ENCODE measurements at places on chromosomes 12 and 14. TPM values are rescaled to one million over a fixed set of nuclear protein-coding genes. Genes with fewer than 3 reads are reported as not detected.

DNA sequence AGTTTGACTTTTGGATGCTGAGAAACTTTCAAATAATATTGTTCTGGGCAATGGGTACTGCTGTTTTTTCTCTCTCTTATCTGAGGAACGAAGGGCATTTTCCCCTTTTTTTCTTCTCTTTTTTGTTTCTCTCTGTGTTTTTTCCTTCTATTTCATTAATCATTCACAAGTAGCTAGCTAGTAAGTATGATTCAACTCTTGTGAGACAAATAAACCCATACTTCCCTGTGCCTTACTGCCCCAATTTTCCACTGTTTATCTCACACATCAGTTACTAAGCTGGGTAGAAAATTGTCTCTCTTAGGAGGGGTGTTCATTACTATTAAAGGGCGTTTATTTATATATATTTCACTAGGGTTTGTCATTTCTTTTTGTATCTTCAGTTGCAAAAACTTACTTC lies 437.6 kb downstream of the RERGL start:
- no peak overlapping the region for H3K4me3 ChIP-seq
- DNase-seq = no peak
- no peaks in the 10 kb centered on the region for H3K4me1 ChIP-seq
- H3K36me3 ChIP-seq = no peaks in the 10 kb centered on the region
- no peaks in the 10 kb centered on the region for H3K27me3 ChIP-seq

- H3K4me1 ChIP-seq = peaks cover 63% of the 10 kb centered on the region
- H3K27ac ChIP-seq = peak overlapping the region; percentile 61
- no peak overlapping the region for H3K4me3 ChIP-seq
- H3K36me3 ChIP-seq = no peaks in the 10 kb centered on the region
- H3K27me3 ChIP-seq = no peaks in the 10 kb centered on the region
Measured at GRCh38 chr14:22515929-22516328, 73.1 kb downstream of the DAD1 start.

DNA sequence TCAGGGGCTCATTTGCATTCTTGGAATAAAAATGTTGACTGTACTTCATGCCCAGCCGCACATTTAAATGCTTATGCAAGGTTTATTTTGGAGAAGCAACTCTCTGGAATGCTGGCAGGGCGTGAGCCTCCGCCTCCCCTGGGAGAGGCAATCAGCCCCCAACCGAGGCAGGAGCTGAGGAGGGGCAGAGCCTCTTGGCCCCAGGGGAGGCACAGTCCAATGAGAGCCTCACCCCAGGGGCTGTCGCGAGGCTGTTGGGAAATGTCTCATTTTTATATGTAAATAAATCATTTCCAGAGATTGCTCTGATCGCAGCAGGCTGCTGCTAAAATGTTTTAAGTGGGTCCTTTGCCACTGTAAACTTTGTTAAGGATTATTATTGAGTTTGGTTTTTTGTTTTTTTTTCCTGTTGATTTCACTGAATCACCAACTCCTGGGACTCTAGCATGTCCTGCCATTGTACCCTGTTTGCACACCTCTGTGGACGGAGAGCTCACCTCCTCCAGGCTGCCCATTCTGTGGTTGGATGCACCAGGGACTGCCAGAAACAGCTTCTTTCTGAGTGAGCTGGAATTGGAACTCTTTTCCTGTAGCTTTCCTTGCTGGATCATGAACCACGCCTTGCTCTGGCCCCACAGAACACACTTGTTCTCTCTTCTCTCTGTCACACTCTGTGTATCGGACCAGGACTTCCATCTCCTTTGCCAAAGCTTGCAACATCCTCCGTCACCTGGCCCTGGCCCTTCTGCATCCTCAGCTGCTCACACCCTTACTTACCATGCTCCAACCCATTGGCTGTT lies 46.9 kb upstream of the FAM181A start:
- H3K4me1 ChIP-seq = no peaks in the 10 kb centered on the region
- H3K36me3 ChIP-seq = no peaks in the 10 kb centered on the region
- no peaks in the 10 kb centered on the region for H3K27me3 ChIP-seq
- H3K4me3 ChIP-seq = no peak overlapping the region

- no peaks in the 10 kb centered on the region for H3K4me1 ChIP-seq
- no peaks in the 10 kb centered on the region for H3K36me3 ChIP-seq
- no peak overlapping the region for H3K27ac ChIP-seq
- H3K27me3 ChIP-seq = no peaks in the 10 kb centered on the region
- no peak for DNase-seq
Measured at GRCh38 chr12:108099778-108100489, 29.2 kb upstream of the WSCD2 start.

DNA sequence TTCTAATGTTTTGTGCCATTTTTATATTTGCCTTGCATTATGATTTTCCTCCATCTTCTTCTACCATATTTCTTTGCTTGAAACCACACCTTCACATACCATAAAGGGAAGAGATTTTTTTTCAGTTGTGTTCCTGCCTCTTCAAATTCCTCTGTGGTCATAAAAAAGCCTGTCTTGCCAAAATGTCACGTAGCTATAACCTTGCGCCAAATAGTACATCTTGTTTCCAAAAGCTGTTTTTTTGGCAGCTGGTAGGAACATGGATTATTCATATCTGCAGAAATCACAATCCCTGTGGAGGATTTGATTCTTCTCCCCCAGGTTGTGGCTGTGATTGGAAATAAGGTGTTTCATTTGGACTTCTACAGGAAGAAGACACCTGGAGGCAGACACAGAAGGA lies 133.6 kb upstream of the SLC35F4 start:
- H3K36me3 ChIP-seq = no peaks in the 10 kb centered on the region
- DNase-seq = no peak
- H3K27me3 ChIP-seq = no peaks in the 10 kb centered on the region
- H3K4me1 ChIP-seq = no peaks in the 10 kb centered on the region
- H3K4me3 ChIP-seq = no peak overlapping the region
- no peak overlapping the region for H3K27ac ChIP-seq

- no peaks in the 10 kb centered on the region for H3K27me3 ChIP-seq
- H3K27ac ChIP-seq = no peak overlapping the region
- no peak overlapping the region for H3K4me3 ChIP-seq
- no peaks in the 10 kb centered on the region for H3K4me1 ChIP-seq
- no peaks in the 10 kb centered on the region for H3K36me3 ChIP-seq
- no peak for DNase-seq
Measured at GRCh38 chr14:25037032-25037431, 12.9 kb downstream of the STXBP6 start.

GRCh38 chr14:88188745-88189416 lies 134.2 kb downstream of the KCNK10 start:
- no peaks in the 10 kb centered on the region for H3K27me3 ChIP-seq
- no peak overlapping the region for H3K27ac ChIP-seq
- no peaks in the 10 kb centered on the region for H3K4me1 ChIP-seq
- H3K4me3 ChIP-seq = peak overlapping the region; percentile 29

GRCh38 chr12:20946732-20947131 lies 136.2 kb downstream of the SLCO1B3 start:
- no peak overlapping the region for H3K27ac ChIP-seq
- no peaks in the 10 kb centered on the region for H3K36me3 ChIP-seq
- H3K4me1 ChIP-seq = no peaks in the 10 kb centered on the region
- no peak overlapping the region for H3K4me3 ChIP-seq

GRCh38 chr12:89770391-89770790 lies 61.8 kb upstream of the ATP2B1 start:
- H3K27me3 ChIP-seq = no peaks in the 10 kb centered on the region
- no peak overlapping the region for H3K27ac ChIP-seq
- H3K4me3 ChIP-seq = no peak overlapping the region
- no peak for DNase-seq

DNA sequence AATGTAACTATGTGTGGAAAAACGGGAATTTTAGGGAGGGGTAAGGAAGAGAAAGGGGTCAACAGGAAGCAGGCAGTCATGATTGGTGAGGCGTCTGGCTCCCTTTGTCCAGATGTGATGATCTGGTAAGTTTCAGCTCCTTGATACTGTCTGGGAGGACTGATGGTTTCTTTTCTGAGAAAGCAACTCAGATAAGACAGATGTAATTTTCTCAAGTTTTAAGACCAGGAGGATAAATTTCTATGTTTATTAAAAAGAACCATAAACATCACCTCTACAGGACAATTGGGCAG lies 21.9 kb upstream of the AMN1 start:
- no peaks in the 10 kb centered on the region for H3K4me1 ChIP-seq
- H3K36me3 ChIP-seq = no peaks in the 10 kb centered on the region
- no peaks in the 10 kb centered on the region for H3K27me3 ChIP-seq
- no peak overlapping the region for H3K27ac ChIP-seq

DNA sequence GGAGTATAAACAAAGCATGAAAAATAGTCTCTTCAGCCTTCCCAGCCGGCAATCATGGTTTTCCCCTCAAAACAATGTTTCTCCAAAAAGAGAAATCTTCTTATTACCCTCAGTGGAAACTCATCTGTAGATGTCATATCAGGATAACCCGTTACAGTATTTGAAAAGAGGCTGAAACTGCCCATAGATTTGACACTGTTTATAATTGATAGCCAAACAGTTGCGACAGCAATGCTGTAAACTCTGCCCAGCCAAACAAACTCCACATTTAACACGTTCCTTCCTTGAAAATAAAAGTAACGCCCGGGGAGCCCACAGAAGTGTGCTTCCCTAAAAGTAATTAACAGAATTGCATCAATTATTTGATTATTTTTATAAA lies 201.3 kb upstream of the FOXN3 start:
- no peaks in the 10 kb centered on the region for H3K36me3 ChIP-seq
- H3K27ac ChIP-seq = peak overlapping the region; percentile 70
- no peak for DNase-seq
- no peaks in the 10 kb centered on the region for H3K27me3 ChIP-seq

GRCh38 chr14:56744016-56744415 lies 66.3 kb downstream of the OTX2 start:
- H3K36me3 ChIP-seq = no peaks in the 10 kb centered on the region
- no peaks in the 10 kb centered on the region for H3K27me3 ChIP-seq
- no peak overlapping the region for H3K4me3 ChIP-seq
- DNase-seq = no peak
- no peaks in the 10 kb centered on the region for H3K4me1 ChIP-seq

DNA sequence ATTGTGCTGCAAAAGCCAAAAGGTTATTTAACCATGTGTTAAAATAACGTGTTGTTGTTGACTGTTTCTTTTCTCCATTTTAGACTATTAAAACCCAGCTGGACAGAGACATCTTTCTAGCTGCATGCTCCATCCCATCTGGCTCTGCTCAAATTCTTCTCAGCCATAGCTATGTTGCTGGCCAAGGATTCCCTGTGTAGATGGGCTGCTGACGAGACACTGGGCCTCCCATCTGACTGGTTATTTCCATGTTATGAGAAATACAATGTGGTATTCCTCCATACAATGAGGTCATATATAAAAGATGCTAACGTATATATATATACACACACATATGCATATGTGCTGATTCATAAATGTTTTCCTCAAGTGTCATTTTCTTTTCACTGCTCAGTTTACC lies 30.1 kb downstream of the MED13L start:
- H3K27ac ChIP-seq = no peak overlapping the region
- no peaks in the 10 kb centered on the region for H3K27me3 ChIP-seq
- H3K4me1 ChIP-seq = peaks cover 68% of the 10 kb centered on the region

GRCh38 chr14:65412032-65412846 lies at the start of gene FUT8:
FUT8 (plus strand) TSS chr14:65412730; CDS start chr14:65561564, 148,834 bp downstream.
- no peaks in the 10 kb centered on the region for H3K36me3 ChIP-seq
- H3K4me1 ChIP-seq = no peaks in the 10 kb centered on the region

GRCh38 chr12:48351022-48351708 lies 446 bp upstream of the ZNF641 start:
- no peaks in the 10 kb centered on the region for H3K27me3 ChIP-seq
- peaks cover 5% of the 10 kb centered on the region for H3K36me3 ChIP-seq
- peaks cover 19% of the 10 kb centered on the region for H3K4me1 ChIP-seq

DNA sequence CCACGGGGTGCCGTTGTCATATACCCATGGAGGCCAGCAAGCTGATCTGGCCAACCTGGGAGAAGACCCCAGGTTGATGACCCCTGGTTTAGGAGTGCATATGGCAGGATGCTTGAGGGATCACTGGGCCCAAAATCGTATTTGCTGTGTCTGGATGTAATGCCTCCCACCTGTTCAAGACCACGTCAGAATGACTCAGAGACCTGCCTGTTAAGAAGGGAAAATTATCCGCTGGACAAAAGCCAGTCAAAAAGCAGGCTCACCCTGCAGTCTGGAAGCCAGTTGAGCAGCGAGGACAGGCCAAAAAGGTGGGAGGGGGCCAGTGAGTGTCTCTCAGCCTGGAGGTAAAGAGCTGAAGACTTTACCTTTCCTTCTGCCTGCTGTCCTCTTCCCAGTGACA lies 449.2 kb downstream of the DPF3 start:
- DNase-seq = no peak
- H3K4me3 ChIP-seq = no peak overlapping the region
- H3K27me3 ChIP-seq = no peaks in the 10 kb centered on the region

The ERO1A gene
- polyA plus RNA-seq = 3.0 TPM

The ZNF664 gene
- polyA plus RNA-seq = 62.5 TPM

The GALNT6 gene
- polyA plus RNA-seq = 10.6 TPM

The KLRD1 gene
- polyA plus RNA-seq = not detected

The RERG gene
- 9.6 TPM for polyA plus RNA-seq

The IAPP gene
- polyA plus RNA-seq = not detected

The TMEM63C gene
- 1.8 TPM for polyA plus RNA-seq

The MYO1H gene
- not detected for polyA plus RNA-seq
